Karpas-422 (cell line): ENCODE measurements at places on chromosomes 1 and 21.

GRCh38 chr1:70498666-70499065 is 87.6 kb downstream of the CTH start:
- H3K27me3 ChIP-seq, result no peaks in the 10 kb centered on the region
- no peaks in the 10 kb centered on the region for H3K36me3 ChIP-seq
- no peak overlapping the region for H3K4me3 ChIP-seq
- DNase-seq, result no peak

- no peak overlapping the region for H3K4me3 ChIP-seq
- H3K36me3 ChIP-seq, result no peaks in the 10 kb centered on the region
- DNase-seq, result no peak
- H3K4me1 ChIP-seq, result no peaks in the 10 kb centered on the region
Observed at GRCh38 chr21:45409466-45410150, 4.6 kb downstream of the COL18A1 start.

DNA sequence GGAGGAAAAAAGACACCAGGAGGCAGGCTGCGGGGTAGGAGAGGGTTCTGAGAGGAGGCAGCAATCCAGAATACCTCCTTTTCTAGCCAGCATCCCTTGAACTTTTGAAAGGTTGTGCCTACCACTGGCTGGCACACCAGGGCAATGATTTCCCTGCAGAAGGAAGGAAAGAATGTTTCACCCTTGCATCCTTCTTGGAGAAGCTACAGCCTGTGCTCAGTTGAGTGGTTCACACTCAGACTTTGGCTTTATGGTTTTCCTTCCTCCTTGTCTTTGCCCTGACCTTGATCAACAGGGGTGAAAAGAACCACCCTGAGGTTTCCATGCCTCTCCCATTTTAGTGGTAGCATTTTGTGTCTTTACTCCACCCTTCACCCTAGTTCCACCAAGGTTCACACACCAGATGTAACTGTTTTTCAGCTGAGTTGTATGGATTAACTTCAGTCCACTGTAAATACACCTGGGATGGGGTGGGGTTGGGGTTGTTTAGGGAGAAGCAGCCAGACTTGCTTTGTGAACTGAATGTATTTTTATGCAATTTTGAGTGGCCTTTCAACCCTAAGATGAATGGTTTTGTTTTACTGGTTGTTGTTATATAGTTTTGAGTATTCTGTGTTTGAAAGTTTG is 122.3 kb downstream of the SYT2 start:
- H3K36me3 ChIP-seq, result no peaks in the 10 kb centered on the region
- H3K4me1 ChIP-seq, result peaks cover 14% of the 10 kb centered on the region
- H3K27ac ChIP-seq, result no peak overlapping the region
- DNase-seq, result no peak

- no peak for DNase-seq
- H3K4me3 ChIP-seq, result no peak overlapping the region
- no peaks in the 10 kb centered on the region for H3K4me1 ChIP-seq
- H3K27ac ChIP-seq, result no peak overlapping the region
- H3K36me3 ChIP-seq, result no peaks in the 10 kb centered on the region
- no peaks in the 10 kb centered on the region for H3K27me3 ChIP-seq
Observed at GRCh38 chr1:94998748-94999147, 71.8 kb upstream of the CNN3 start.

GRCh38 chr1:176448340-176448739 is 14.6 kb upstream of the PAPPA2 start:
- H3K27me3 ChIP-seq, result no peaks in the 10 kb centered on the region
- no peak overlapping the region for H3K4me3 ChIP-seq
- H3K4me1 ChIP-seq, result no peaks in the 10 kb centered on the region
- H3K27ac ChIP-seq, result no peak overlapping the region
- no peak for DNase-seq

DNA sequence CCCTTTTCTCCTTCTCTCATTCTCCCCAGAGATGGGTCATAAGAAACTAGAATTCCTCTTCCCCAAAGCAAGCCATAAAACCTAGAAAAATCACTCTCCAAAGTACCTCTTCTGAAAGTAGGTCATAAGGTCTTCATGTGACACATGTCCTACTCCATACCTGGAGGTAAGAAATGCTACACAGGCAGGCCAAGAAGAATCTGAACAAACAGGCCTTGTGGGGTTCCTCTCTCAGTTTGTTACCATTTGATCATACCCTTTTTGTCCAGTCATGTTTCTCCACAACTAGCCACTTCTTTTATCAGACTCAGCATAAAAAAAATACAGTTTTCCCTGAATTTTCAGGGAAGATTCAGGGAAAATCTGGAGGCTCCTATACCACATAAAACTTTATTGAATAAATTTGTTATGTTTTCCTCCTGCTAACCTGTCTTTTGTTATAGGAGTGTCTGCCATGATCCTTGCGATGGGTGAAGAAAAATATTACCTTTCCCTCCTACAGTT is 134.4 kb upstream of the LMO4 start:
- no peak overlapping the region for H3K4me3 ChIP-seq
- no peak overlapping the region for H3K27ac ChIP-seq
- H3K27me3 ChIP-seq, result no peaks in the 10 kb centered on the region
- no peaks in the 10 kb centered on the region for H3K4me1 ChIP-seq
- DNase-seq, result no peak
- H3K36me3 ChIP-seq, result no peaks in the 10 kb centered on the region

DNA sequence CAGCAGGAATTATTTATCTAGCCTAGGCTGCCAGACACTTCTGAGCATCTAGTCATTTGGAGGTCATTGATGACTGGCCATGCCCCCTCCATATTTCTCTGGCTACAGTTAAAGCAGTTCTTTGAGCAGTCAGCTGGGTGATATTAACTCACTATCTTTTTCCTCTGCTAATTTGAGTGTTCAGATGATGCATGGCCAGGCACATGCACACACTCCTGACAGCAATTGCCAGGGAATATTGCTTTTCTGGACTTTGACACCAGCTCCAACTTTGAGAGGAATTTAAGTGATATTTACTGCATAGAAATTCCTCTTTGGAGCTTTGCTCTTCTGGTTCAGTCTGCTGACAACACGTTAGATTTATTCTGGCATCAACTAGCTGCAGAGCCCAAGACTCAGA is 52.6 kb downstream of the CD247 start:
- no peak overlapping the region for H3K27ac ChIP-seq
- H3K27me3 ChIP-seq, result no peaks in the 10 kb centered on the region
- DNase-seq, result no peak
- H3K36me3 ChIP-seq, result no peaks in the 10 kb centered on the region
- no peak overlapping the region for H3K4me3 ChIP-seq

- DNase-seq, result peak; percentile 49
- H3K27ac ChIP-seq, result no peak overlapping the region
- no peaks in the 10 kb centered on the region for H3K4me1 ChIP-seq
Observed at GRCh38 chr1:15500184-15501178, 23.5 kb downstream of the CASP9 start.

- no peak for DNase-seq
- H3K4me1 ChIP-seq, result peaks cover 12% of the 10 kb centered on the region
- no peak overlapping the region for H3K4me3 ChIP-seq
- no peaks in the 10 kb centered on the region for H3K27me3 ChIP-seq
Observed at GRCh38 chr1:206491616-206492015, 15.7 kb upstream of the RASSF5 start.

DNA sequence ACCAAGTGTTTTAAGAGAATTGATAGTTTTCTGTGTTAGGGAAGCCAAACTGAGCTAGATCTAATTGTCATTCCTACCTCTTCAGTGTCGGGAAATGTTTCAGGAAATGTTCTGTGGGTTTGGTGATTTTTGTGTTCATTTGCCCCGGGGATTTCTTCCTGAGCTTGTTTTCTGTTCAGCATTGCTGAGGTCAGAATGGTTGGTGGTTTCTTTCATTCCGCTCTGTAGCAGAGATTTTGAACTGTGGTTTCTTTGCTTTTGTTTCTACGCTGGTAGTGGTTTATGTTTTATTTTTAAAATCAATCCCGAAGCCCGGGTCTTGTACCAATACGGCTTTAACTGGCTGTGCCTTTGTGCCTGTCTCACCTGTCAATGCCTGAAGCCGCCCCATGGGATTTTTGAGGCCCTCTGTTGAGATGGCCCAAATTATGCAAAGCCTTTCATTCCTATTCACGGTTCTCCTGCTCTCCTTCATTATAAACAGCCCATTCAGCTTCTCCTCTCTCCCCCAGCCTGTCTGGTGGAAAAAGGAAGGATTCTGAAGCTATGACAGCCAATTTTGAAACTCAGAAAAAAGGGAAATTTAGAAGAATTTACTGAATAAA is 417.2 kb upstream of the KAZN start:
- H3K4me1 ChIP-seq, result peaks cover 9% of the 10 kb centered on the region
- H3K4me3 ChIP-seq, result no peak overlapping the region
- H3K27ac ChIP-seq, result no peak overlapping the region
- H3K36me3 ChIP-seq, result no peaks in the 10 kb centered on the region
- DNase-seq, result no peak

DNA sequence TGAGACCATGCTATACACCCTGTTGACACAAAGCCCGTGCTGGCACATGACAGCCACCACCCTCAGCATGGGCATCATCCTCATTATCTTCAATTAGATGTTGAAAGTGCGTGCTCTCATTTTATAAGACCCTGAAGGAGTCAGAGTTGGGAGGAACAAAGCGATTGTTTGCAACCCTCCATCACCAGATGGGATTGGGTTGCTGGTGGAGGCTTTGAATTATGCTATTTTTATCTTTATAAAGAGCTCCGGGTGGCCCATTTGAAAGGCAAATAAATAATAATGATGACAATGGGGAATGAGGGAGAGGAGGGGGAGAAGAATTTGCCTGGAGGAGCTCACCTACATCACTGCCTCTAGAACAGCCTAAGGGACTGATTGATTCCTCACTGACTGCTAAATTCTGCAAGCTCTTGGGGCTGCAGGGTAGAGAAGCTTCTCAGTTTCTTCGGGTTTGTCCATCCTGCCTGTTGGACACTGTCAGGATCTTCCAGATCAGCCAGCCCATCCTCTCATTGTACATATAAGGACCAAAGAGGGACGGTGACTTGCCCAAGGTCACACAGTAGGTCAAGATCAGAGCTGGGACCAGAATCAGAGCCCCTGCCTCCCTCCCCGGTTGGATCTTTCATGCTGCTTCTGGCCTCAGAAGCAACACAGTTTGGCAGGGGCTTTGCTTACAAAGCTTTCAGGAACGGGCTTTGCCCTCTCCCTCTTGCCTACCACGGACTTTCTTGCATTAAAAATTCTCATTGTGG is 130.9 kb upstream of the ZBTB40 start:
- no peak overlapping the region for H3K4me3 ChIP-seq
- DNase-seq, result no peak
- peaks cover 13% of the 10 kb centered on the region for H3K4me1 ChIP-seq
- no peaks in the 10 kb centered on the region for H3K36me3 ChIP-seq

DNA sequence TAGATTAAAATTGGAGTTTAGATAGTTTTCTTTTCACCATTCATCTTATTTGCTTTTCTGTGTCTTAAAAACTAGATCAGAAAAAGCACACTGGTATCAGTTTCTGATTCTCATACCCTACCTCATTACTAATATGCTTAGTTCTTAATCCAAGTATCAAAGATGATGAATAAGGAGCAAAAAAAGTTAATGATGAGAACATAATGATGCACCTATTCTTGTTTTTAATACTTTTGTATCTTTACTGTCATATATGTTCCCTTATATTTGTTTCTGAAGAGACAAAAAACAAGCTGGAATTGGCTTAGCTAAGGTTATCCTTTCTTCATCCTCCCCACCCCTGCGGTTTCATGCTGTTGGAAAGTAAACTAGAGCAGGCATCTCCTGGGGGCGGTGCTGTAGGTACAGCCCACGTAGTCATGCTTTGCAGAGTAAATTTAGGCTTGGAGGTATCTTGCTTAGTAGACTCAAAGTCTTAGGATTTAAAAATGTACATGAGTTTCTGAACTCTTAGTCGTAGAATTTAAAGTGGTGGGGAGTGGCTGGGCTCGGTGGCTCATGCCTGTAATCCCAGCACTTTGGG is 16.4 kb downstream of the CNIH4 start:
- DNase-seq, result no peak
- H3K4me1 ChIP-seq, result no peaks in the 10 kb centered on the region
- no peak overlapping the region for H3K4me3 ChIP-seq
- H3K27me3 ChIP-seq, result no peaks in the 10 kb centered on the region

DNA sequence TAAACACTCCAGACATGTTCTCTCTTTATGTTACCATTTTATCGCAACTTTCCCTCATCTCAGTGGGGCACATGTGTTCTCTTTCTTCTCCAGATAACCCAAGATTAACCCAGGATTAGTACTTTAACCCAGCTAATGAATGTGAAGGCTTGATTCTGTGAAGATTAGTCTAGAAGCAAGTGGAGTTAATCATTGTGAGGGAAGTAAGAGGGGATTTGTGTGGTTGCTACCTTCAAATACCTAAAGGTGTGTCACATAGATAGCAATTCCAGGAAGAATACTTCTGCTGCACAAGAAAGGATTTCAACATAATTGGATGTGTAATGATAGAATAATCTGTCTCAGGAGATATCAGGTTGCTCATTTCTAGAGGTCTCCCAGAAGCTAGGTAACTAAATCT is 327.1 kb downstream of the PBX1 start:
- H3K4me3 ChIP-seq, result no peak overlapping the region
- DNase-seq, result no peak
- H3K36me3 ChIP-seq, result no peaks in the 10 kb centered on the region
- no peaks in the 10 kb centered on the region for H3K4me1 ChIP-seq
- no peak overlapping the region for H3K27ac ChIP-seq

- no peak overlapping the region for H3K27ac ChIP-seq
- DNase-seq, result no peak
- H3K4me3 ChIP-seq, result peak overlapping the region; percentile 37; the same call in 1 of the 2 replicates
- H3K4me1 ChIP-seq, result no peaks in the 10 kb centered on the region
Observed at GRCh38 chr21:32886339-32886738, 114.8 kb upstream of the PAXBP1 start.

DNA sequence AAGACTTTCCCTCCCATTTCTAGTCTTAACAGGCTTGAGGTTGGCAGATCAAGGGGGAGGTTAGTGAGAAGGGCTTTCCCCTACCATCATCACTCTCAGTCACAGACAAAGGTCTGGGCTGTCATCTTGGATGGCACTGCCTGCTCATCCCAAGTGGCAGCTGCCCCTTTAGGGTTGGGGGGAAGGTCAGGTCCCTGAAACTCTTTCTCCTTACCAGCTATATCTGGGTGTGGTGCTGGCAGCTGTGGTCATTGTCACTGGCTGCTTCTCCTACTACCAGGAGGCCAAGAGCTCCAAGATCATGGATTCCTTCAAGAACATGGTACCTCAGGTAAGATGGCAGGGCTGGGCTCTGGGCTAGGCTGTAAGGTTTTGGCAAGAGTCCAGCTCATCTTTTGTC is 8.2 kb downstream of the ATP1A2 start:
- H3K4me3 ChIP-seq, result no peak overlapping the region
- H3K4me1 ChIP-seq, result no peaks in the 10 kb centered on the region
- no peak overlapping the region for H3K27ac ChIP-seq
- H3K36me3 ChIP-seq, result no peaks in the 10 kb centered on the region
- no peak for DNase-seq

- no peak overlapping the region for H3K4me3 ChIP-seq
- H3K27ac ChIP-seq, result no peak overlapping the region
- H3K27me3 ChIP-seq, result no peaks in the 10 kb centered on the region
- peaks cover 20% of the 10 kb centered on the region for H3K4me1 ChIP-seq
- no peak for DNase-seq
Observed at GRCh38 chr1:243474136-243474881, 218.5 kb downstream of the SDCCAG8 start.
